ENCODE measurements at places on chromosomes 3 and 15. TPM values are rescaled to one million over a fixed set of nuclear protein-coding genes. Genes with fewer than 3 reads are reported as not detected.

GRCh38 chr3:179181993-179182551 is 33.9 kb downstream of the PIK3CA start:
- no peaks in the 10 kb centered on the region for H3K36me3 ChIP-seq
- H3K4me1 ChIP-seq: peaks cover 26% of the 10 kb centered on the region
- H3K27ac ChIP-seq: no peak overlapping the region
- no peaks in the 10 kb centered on the region for H3K27me3 ChIP-seq

STRIT1 gene
- total RNA-seq: not detected

GRCh38 chr15:79009379-79009778 is 64.5 kb upstream of the CTSH start:
- H3K4me1 ChIP-seq: peaks cover 12% of the 10 kb centered on the region
- no peaks in the 10 kb centered on the region for H3K36me3 ChIP-seq
- no peaks in the 10 kb centered on the region for H3K27me3 ChIP-seq
- DNase-seq: no peak
- no peak overlapping the region for H3K27ac ChIP-seq

SKOR1 gene
- total RNA-seq: 3.1 TPM

CRYGS gene
- total RNA-seq: 0.56 TPM

- H3K27ac ChIP-seq: no peak overlapping the region
- H3K4me1 ChIP-seq: no peaks in the 10 kb centered on the region
- no peaks in the 10 kb centered on the region for H3K36me3 ChIP-seq
- no peak overlapping the region for H3K4me3 ChIP-seq
- DNase-seq: no peak
Observed at GRCh38 chr3:68705695-68706094, 226.7 kb downstream of the TAFA4 start.

- no peaks in the 10 kb centered on the region for H3K4me1 ChIP-seq
- no peak for DNase-seq
- no peaks in the 10 kb centered on the region for H3K27me3 ChIP-seq
- no peak overlapping the region for H3K27ac ChIP-seq
- no peak overlapping the region for H3K4me3 ChIP-seq
Observed at GRCh38 chr3:149095487-149095886, 9.2 kb upstream of the HLTF start.

DNA sequence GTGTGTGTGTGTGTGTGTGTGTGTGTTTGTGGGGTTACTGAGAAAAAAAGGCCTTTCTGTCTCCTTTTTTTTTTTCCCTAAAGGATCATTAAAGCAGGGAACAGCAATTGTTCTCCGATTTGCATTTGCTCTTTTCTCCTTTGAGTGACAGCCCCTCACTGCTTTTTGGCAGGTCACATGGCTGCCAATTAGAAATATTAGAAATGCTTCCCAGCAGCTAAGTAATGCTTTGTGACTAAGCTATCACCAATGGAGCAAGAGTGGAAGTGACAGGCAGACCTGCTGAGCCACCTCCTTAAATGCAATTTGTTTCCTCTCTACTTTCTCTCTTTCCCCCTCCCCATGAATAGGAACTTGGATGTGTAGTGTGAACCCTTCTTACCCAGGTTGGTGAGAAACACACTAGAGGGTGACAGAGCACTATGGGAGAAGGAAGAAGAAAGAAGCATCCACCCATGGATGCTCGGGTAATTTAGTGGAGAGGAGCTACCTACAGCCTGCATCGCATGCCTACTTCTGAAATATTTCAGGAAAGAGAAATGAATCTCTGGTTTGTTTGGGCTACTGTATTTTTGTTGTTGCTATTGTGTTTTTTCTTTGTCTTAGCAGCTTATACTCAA is 165.2 kb upstream of the PDZRN3 start:
- H3K4me1 ChIP-seq: peaks cover 18% of the 10 kb centered on the region
- H3K4me3 ChIP-seq: no peak overlapping the region
- no peak for DNase-seq

DNA sequence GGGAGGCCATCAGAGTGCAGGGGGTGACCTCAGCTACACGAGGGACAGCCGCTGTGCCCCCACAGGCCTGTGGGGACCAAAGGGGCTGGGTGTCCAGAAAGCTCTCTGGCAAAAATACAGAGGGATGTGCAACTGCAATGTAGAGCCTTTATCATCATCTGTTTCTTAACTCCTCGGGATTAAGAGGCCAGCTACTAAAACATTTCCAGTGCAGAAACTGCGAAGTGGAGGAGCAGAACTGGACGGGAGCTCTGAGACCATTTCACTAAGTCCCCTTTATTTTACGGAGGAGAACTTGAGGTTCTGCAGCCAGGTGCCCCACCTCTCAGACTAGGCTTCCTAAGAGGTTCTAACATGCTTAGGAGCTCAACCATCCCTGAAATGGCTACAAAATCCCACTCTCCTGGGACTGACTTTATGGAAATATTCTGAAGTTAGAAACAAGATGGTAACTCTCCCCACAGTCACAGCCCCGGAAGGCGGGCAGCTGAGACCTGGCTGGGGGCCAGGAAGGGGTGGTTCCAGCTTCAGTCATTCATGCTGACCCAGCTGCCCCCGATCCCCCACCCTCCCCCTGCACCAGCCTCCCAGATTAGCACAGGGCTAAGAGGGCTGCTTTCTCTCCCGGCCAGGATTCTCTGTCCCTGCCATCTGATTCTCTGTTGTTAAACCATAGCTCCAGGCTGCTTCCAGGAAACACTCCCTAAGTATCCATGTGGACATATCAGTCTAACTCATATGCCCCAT is 40.3 kb downstream of the UMPS start:
- DNase-seq: peak; percentile 95
- H3K27me3 ChIP-seq: no peaks in the 10 kb centered on the region

ZNF501 gene
- 1.8 TPM for total RNA-seq

- H3K27me3 ChIP-seq: no peaks in the 10 kb centered on the region
- H3K27ac ChIP-seq: no peak overlapping the region
- H3K4me1 ChIP-seq: no peaks in the 10 kb centered on the region
- H3K36me3 ChIP-seq: no peaks in the 10 kb centered on the region
- no peak for DNase-seq
Observed at GRCh38 chr15:78567531-78567930, 2.2 kb downstream of the CHRNA5 start.

DNAH12 gene
- 1.4 TPM for total RNA-seq

CKMT1B gene
- not detected for total RNA-seq

- no peaks in the 10 kb centered on the region for H3K36me3 ChIP-seq
- peak overlapping the region; percentile 61 for H3K27ac ChIP-seq
- H3K4me3 ChIP-seq: peak overlapping the region; percentile 15
- DNase-seq: no peak
Observed at GRCh38 chr3:162704238-162704637, 1207.6 kb downstream of the OTOL1 start.

CLDN18 gene
- total RNA-seq: not detected

GRCh38 chr3:172530566-172530965 is 7.3 kb upstream of the TNFSF10 start:
- no peaks in the 10 kb centered on the region for H3K27me3 ChIP-seq
- DNase-seq: no peak
- no peaks in the 10 kb centered on the region for H3K36me3 ChIP-seq
- H3K27ac ChIP-seq: no peak overlapping the region
- H3K4me1 ChIP-seq: no peaks in the 10 kb centered on the region

GRCh38 chr3:100775669-100776068 is 66.4 kb downstream of the TFG start:
- H3K36me3 ChIP-seq: no peaks in the 10 kb centered on the region
- H3K4me3 ChIP-seq: no peak overlapping the region
- H3K27ac ChIP-seq: no peak overlapping the region
- no peak for DNase-seq
- H3K27me3 ChIP-seq: no peaks in the 10 kb centered on the region

- no peak overlapping the region for H3K27ac ChIP-seq
- H3K4me3 ChIP-seq: no peak overlapping the region
- H3K27me3 ChIP-seq: no peaks in the 10 kb centered on the region
- H3K4me1 ChIP-seq: no peaks in the 10 kb centered on the region
- DNase-seq: no peak
Observed at GRCh38 chr3:30984855-30985749, 90.6 kb upstream of the GADL1 start.

DNA sequence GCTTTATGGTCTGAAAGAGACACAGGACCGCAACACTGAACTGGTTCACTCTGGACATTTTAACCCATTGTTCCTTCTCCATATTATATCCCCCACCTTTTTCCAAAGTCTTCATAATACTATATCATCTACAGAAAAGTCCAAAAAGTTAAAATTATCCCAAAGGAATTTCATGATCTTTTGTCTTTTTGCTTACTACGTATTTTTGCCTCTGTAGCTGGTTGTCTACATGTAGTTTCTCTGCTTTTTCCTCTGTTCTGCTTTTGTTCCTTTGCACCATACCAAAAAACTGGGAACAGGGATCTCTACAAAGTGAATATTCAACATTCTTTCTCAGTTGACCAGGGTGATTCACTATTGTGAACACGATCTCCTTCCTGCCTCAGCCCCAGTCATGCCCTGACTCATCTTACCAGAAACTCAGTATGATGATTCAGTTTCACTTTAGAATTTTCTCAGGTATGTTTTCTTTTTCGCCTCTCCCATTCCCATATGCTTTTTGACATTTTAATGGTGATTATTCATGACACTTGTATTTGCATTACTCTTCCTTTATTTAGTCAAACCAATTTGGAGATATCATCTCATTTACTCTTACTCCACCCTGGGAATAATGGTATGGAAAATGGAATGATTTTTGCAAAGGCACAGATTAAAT is 14.5 kb downstream of the EMC4 start:
- H3K27ac ChIP-seq: no peak overlapping the region
- no peak for DNase-seq
- H3K4me3 ChIP-seq: no peak overlapping the region
- H3K4me1 ChIP-seq: no peaks in the 10 kb centered on the region

DNA sequence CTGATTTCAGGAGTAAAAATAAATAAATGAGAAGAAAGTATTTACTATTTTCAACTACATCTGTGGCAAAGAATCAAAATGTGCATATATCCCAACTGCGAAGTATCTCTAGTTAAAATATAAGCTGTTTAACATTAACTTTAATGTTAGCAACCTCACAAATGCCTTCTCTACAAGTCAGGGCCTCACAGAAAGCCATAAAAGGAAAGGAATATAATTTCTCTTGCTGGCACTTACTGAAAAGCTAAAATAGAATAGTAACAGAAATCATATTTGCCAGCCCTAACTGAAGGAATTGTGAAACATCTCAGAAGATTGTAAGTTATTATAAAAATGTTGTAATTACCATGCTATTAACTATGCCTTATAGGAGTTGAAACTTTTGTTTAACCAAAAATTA is 65.1 kb upstream of the MBNL1 start:
- no peak overlapping the region for H3K27ac ChIP-seq
- no peaks in the 10 kb centered on the region for H3K4me1 ChIP-seq
- no peaks in the 10 kb centered on the region for H3K36me3 ChIP-seq

- DNase-seq: no peak
- no peaks in the 10 kb centered on the region for H3K4me1 ChIP-seq
- H3K27me3 ChIP-seq: no peaks in the 10 kb centered on the region
- no peak overlapping the region for H3K4me3 ChIP-seq
- H3K27ac ChIP-seq: no peak overlapping the region
- no peaks in the 10 kb centered on the region for H3K36me3 ChIP-seq
Observed at GRCh38 chr3:187314176-187314575, 22.6 kb upstream of the MASP1 start.

PCLAF gene
- total RNA-seq: 605 TPM

GRCh38 chr3:123723522-123724168 is 138.8 kb upstream of the HACD2 start:
- H3K27me3 ChIP-seq: no peaks in the 10 kb centered on the region
- peak; percentile 94 for DNase-seq
- no peaks in the 10 kb centered on the region for H3K36me3 ChIP-seq
- no peak overlapping the region for H3K4me3 ChIP-seq

GRCh38 chr3:60365360-60365759 is 885.9 kb downstream of the FHIT start:
- no peaks in the 10 kb centered on the region for H3K36me3 ChIP-seq
- H3K27ac ChIP-seq: no peak overlapping the region
- H3K4me3 ChIP-seq: no peak overlapping the region
- no peaks in the 10 kb centered on the region for H3K4me1 ChIP-seq
- DNase-seq: no peak

ACP3 gene
- not detected for total RNA-seq

- H3K27ac ChIP-seq: no peak overlapping the region
- peaks cover 15% of the 10 kb centered on the region for H3K4me1 ChIP-seq
- DNase-seq: no peak
- no peaks in the 10 kb centered on the region for H3K27me3 ChIP-seq
- no peak overlapping the region for H3K4me3 ChIP-seq
Observed at GRCh38 chr3:57956119-57956832, 51.9 kb upstream of the FLNB start.

SENP5 gene
- 54.0 TPM for total RNA-seq

DNA sequence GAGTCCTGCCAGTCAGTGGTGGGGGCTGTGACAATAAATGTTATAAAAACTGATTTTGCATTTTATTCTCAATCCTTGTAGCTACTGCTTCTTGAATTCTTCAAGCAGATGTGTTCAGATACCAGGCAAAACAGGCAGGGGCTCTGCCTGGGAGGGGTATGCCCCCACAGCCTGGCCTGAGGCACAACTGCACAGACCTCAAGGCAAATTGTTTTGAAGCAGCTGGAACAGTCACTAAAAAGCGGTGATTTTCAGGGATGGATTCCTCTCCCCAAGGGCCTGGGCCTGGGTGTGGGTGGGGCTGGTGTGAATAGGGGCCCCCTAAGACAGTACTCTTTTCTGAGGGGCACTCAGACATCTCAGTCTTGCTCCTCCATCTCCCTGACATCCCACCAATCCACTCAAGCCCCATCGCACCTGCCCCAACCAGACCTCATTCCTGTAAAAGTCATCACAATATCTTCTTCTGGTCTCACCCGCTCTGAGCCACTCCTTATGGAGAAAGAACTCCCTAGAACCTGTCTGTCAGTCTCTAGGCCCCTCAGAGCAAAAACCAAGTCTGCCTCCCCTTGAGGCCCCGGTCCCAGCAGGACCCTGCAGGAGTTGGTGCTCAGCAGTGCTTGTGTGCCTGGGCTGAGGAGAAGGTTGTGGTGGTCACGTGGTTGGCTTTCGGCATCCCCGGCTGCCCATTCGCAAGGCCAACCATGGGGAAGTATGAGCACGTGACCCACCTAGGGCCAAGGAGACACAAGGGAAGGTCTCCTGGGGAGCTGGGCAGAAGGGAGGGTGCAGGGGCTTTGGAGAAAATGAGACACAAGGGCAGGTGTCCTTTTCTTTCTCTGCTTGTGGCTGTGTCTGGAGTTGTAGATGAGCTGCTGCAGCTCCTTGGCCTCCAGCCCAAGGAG is 2.9 kb upstream of the PSTPIP1 start:
- H3K27me3 ChIP-seq: no peaks in the 10 kb centered on the region
- no peak overlapping the region for H3K27ac ChIP-seq
- 0 out of 2 replicates have a peak, but pooled peaks cover 9% of the 10 kb centered on the region for H3K4me1 ChIP-seq
- H3K36me3 ChIP-seq: no peaks in the 10 kb centered on the region

PARP9 gene
- 12.1 TPM for total RNA-seq

- H3K4me3 ChIP-seq: peak overlapping the region; percentile 71
- no peaks in the 10 kb centered on the region for H3K36me3 ChIP-seq
- H3K27me3 ChIP-seq: no peaks in the 10 kb centered on the region
- H3K4me1 ChIP-seq: no peaks in the 10 kb centered on the region
- DNase-seq: no peak
Observed at GRCh38 chr3:32105291-32106131, 909 bp upstream of the GPD1L start.

GRCh38 chr3:63097396-63097795 is 180.7 kb upstream of the SYNPR start:
- H3K27me3 ChIP-seq: no peaks in the 10 kb centered on the region
- no peak for DNase-seq
- no peak overlapping the region for H3K27ac ChIP-seq
- H3K4me3 ChIP-seq: no peak overlapping the region
- H3K36me3 ChIP-seq: no peaks in the 10 kb centered on the region

All from SJCRH30 (cell line).